ENCODE measurements at places on chromosomes 2 and 18. TPM values are rescaled to one million over a fixed set of nuclear protein-coding genes. Genes with fewer than 3 reads are reported as not detected.

Gene HK2
- total RNA-seq: 20.7 TPM

Gene CEBPZOS
- total RNA-seq: 21.3 TPM

Gene ABCG5
- not detected for total RNA-seq

Gene PGAP1
- 3.8 TPM for total RNA-seq

Gene CFC1
- total RNA-seq: not detected

Gene ABHD1
- total RNA-seq: not detected

Gene TAF4B
- 6.9 TPM for total RNA-seq

Gene TUBA4B
- not detected for total RNA-seq

Gene ACYP2
- total RNA-seq: 7.7 TPM

GRCh38 chr2:160266037-160266551, 66.0 kb upstream of the ITGB6 start:
- no peak for DNase-seq

- no peak for DNase-seq
Measured at GRCh38 chr18:41753826-41754225, 201.2 kb upstream of the PIK3C3 start.

GRCh38 chr2:70069049-70069448, 18.2 kb upstream of the PCBP1 start:
- DNase-seq: no peak

GRCh38 chr2:15626967-15627366, 35.3 kb downstream of the DDX1 start:
- DNase-seq: no peak

DNA sequence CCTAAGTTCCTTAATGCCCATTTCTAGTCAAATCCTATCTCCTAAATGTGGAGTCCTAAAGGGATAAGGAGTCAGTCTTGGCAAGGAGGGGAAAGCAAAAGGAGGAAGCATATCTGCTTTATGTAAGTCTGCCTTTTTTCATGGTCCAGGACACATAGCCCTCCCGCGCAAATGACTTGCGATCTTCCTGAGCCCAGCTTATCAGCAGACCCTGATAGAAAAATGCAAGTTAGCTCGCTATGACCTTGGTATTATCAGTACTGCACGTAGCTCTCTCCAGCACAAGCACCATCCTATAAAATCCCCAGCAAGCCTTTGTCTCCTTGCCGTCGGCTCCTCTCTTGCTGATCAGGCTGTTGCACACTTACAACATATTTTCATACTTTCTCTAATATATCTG, 281.4 kb upstream of the KCNH7 start:
- no peak for DNase-seq

- no peak for DNase-seq
Measured at GRCh38 chr2:145927131-145927950, 1407.4 kb upstream of the ZEB2 start.

DNA sequence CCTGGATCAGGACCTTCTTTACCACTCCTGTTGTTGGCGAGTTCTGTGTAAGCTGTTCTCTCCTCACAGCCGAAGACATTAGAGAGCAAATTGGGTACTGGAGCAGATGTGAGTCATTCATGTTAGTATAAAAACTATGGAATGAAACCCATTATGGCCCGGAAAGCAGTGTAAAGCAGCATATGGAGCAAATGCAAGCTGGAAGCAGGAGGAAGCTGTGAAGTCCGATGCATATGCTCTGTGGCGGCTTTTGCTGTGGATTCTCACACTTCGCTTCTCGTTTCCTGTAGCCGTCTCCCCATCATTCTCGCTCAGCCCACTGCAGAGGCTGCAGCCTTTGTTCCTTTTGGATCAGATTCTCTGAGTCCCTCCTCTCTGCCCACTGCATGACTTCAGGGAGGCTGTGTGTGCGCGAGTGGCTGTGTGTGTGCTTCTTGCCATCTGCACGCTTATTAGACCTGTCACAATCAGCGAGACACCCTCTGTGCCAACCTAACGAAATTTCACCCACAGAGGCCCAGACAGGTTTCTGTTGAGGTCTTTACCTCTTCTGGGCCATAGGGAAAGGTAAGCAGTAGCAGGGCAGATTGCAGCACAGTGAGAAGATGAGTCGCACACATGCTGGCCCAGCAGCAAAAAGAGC, 3.3 kb upstream of the GALNT14 start:
- DNase-seq: no peak
